ENCODE measurements at places on chromosomes 7 and 10. TPM values are rescaled to one million over a fixed set of nuclear protein-coding genes. Genes with fewer than 3 reads are reported as not detected.

The SLC39A12 gene
- total RNA-seq, result not detected

The BAMBI gene
- total RNA-seq, result 64.5 TPM

The TRPV5 gene
- not detected for total RNA-seq

The FAM25G gene
- not detected for total RNA-seq

The TMEM229A gene
- 2.1 TPM for total RNA-seq

The SPOCK2 gene
- total RNA-seq, result 0.16 TPM

The CCDC172 gene
- not detected for total RNA-seq

The GIMAP1 gene
- 0.81 TPM for total RNA-seq

The NANOS1 gene
- total RNA-seq, result 8.7 TPM

The PITX3 gene
- total RNA-seq, result 0.16 TPM

The DHTKD1 gene
- total RNA-seq, result 13.8 TPM

The TMEM196 gene
- total RNA-seq, result not detected

The SPRN gene
- total RNA-seq, result 1.3 TPM

The NET1 gene
- total RNA-seq, result 7.8 TPM

The CCDC146 gene
- 1.9 TPM for total RNA-seq

The GPR15LG gene
- total RNA-seq, result not detected

The PRSS58 gene
- total RNA-seq, result not detected

The MMD2 gene
- not detected for total RNA-seq
